Tibial nerve (tissue), 4 donors: ENCODE measurements at places on chromosomes 13 and 19. TPM values are rescaled to one million over a fixed set of nuclear protein-coding genes. Genes with fewer than 3 reads are reported as not detected.

DNA sequence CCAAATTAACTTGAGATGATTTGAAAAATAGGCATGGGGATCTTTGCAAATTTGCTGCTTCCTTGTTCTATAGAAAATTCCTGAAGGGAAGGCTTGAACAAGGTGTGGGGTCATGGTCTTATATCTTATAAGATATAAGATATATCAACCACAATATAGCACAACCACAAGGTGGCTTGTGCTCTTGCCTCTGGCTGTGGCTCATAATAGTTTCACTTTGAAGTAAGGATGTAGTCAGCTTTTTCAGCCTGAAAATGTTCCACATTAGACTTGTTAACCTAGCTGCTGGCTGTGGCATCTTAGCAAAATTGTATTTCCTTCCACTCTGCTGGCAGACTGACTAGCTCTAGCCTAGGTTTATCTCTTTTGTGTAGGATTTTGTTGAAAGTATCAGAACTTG is 169.7 kb downstream of the KLF5 start:
- DNase-seq = no peak

DNA sequence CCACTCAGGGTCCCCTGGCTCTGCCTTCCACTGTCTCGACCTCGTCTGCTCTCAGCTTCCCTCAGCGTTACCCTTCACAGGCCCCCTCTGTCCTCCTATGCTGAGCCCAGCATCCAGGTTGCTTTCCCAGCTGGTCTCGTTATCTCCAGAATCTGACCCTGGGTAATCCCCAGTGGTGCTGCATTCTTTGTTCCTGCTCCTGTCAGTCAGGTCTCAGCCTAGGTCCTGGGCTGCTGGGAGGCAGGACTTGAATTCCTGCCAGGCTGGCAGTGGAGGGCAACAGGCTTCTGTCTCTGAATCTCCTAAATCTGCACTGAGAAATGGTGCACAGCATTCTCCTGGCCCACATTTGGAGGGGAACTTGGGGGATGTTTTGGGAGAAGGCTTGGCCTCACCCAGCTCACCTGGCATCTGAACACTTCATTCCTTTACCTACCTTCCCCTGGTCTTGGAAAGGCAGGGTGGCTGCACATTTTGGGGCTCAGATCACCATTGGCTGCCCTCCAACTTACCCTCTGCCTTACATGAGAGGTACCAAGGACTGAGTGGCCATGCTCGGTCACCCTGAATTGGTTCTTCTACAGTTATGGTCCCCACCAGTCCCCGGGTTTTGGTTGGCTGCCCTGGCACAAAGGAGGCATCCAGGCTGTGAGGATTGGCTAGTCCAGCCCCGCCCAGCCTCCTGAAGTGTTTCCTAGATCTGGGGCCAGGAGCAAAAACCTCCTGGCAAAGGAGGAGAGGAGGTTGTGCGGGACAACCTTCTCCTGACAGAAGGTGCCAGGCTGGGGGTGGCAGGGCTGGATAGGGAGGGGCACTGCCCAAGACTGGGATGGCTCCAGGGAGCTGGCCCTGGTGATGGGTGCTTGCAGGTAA is at the start of gene CYP4F8:
TSS of gene CYP4F8 (plus strand) at position 712 of the 873 bp plus-strand sequence. CDS start 399 bp downstream, outside the sequence.
- no peak for DNase-seq

- no peak for DNase-seq
Observed at GRCh38 chr19:45278087-45278486, 27.0 kb downstream of the MARK4 start.

DNA sequence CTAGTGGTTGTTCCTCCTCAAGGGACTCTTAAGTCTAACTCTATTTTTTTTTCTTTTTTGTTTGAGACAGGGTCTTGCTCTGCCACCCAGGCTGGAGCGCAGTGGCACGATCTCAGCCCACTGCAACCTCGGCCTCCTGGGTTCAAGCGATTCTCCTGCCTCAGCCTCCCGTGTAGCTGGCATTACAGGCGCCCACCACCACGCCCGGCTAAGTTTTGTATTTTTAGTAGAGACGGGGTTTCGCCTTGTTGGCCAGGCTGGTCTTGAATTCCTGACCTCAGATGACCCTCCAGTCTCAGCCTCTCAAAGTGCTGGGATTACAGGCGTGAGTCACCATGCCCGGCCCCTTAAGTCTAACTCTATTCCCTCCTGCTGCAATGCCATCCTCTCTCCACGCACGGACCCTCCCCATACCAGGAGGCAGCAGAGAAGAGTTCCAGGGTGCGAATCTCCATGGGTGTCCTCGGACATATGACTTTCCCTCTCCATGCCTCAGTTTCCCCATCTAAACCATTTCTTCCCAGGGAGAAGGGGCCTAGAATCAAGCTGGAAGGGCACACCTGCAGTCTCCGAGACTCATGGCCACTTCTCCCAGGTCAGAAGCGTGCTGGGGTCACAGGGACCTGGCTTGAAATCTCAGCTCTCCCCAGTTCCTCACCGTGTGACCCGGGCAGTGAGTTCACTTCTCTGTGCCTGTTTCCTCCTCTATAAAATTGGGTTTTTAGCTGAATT is 6.0 kb upstream of the BCL3 start:
- DNase-seq = no peak

- DNase-seq = no peak
Observed at GRCh38 chr13:99029576-99029975, 51.7 kb upstream of the DOCK9 start.

- no peak for DNase-seq
Observed at GRCh38 chr13:80010846-80011245, 330.1 kb downstream of the SPRY2 start.

DNA sequence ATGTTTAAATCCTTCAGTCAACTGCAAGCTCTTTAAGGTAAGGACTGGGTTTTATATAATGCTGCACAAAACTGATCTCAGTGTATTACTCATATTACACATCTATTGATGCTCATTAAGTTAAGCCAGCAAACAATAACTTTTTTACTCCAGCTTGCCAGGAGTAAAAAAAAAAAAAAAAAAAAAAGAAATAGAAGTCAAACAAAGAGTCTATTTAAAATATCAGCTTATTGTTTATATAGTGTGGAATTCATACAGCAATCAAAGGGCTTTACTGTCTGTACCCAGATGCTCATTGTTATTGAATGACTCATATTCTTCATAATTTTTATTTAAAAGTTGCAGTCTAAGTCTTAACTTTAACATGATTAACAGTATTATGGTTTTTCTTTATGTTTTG is 21.8 kb upstream of the KBTBD7 start:
- no peak for DNase-seq

DNA sequence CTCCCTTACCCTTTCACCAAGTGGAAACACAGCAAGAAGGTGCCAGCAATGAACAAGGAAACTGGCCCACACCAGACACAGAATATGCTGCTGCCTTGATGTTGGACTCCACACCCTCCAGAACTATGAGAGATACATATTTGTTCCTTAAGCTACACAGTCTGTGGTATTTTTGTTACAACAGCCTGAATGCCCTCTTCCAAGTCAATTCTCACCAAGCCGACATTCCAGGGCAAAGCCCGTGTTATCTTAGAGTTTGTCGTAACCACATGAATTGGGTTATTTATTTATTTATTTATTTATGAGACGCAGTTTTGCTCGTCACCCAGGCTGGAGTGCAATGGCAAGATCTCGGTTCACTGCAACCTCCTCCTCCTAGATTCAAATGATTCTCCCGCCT is 14.9 kb downstream of the FGF21 start:
- no peak for DNase-seq

DNA sequence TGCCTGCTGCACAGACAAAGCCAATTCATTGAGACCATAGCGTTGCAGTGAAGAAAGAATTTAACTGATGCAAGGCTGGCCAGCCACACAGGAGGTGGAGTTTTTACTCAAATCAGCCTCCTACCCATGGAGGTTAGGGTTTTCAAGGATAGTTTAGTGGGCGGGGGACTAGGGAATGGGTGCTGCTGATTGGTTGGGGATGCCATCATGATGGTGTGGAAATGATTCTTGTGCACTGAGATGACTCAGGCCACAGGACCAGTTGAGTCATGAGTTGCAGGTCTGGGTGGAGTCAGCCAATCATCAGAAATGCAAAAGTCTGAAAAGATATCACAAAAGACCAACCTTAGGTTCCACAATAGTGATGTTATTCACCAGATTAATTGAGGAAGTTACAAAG is 359.6 kb downstream of the FOXO1 start:
- no peak for DNase-seq

DNA sequence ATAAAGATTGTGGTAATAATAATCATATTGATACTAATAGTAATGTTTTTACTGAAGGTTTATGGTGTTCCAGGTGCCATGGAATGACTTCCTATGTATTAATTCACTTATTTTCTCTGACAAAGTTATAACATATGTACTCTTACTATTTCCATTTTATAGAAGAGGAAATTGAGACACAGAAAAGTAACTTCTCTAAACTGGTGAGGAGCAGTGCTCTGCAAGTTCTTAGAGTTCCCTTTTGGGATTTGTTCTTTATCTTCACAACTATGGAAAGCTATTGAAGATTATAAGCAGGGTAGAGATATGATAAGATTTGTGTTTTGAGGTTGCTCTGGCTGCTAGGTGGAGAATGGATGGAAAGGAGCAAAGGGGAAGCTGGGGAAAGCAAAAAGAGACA is 83.9 kb upstream of the OLFM4 start:
- no peak for DNase-seq

The PSG11 gene
- total RNA-seq = not detected

The LYPD3 gene
- total RNA-seq = 0.44 TPM

The KLK11 gene
- not detected for total RNA-seq

The TJP3 gene
- total RNA-seq = 0.90 TPM

The LGI4 gene
- total RNA-seq = 296 TPM

The ICAM5 gene
- 0.66 TPM for total RNA-seq

The THAP8 gene
- total RNA-seq = 21.0 TPM

The CD22 gene
- total RNA-seq = 10.0 TPM

The CYP2F1 gene
- total RNA-seq = not detected
